ENCODE measurements at places on chromosomes 3 and 15.

- no peak for DNase-seq
Measured at GRCh38 chr3:128179484-128179819, 26.2 kb downstream of the EEFSEC start.

DNA sequence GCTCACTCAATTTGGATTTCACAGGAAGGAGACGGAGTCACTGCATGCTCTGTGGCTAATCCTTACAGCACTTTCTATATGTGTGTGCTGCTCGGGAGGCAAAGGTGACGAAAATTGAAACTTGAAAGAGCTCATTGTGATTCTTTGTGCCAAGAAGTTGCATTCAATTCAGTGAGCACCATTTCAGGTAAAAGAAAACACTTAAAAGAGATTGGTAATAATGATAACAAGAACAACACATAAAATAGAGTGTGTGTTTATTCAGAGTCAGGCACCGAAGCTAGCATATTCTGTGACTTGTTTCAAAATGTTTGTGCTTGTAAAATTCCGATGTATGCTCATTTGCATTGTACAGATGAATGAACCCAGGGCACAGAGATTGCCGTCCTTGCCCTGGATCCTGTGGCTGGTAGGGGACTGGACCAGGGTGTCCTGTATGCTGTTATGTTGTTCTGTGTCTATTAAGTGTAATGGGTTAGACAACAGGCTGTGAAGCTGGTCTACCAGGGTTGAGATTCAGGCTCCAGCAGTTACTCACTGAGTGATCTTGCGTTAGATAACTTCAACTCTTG lies 193.3 kb upstream of the PROK2 start:
- DNase-seq: no peak

GRCh38 chr3:50205413-50206276 lies 574 bp downstream of the SLC38A3 start:
- no peak for DNase-seq

DNA sequence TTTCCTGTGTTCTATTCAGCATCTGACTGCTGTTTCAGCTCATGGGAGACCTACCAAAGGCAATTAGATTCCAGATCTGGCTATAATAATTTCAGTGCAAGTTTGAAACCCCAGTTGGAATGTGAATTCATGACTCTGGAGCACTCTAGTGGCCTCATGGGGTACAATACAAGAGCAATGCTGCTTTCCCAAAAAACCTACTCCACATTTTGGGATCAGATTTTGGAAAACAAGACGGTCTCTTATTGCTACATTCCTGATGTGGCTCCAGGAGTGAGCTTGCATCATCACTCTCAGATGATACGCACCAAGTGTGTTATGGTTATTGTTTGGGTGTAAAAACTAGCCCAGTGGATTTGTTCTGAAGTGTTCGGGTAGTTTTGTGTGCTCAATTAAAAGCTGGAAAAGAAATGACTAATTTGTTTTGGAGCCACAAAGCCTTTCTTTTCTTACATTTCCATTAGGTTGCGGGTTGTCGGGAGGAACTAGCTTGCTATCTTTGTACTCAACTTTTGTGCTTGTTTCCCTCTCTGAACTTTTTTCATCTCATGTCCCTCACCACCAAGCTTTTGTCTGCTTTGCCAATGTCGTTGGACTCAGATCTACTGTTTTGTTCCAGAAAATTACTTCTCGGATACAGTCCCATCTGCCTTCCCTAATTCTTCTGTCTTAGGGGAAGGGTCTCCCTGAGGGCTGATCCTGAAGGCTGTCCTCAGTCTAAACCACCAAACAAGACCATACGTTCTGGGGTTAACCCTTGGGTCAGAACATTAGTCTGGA lies 272.1 kb downstream of the BBX start:
- no peak for DNase-seq

- peak; percentile 52 for DNase-seq
Measured at GRCh38 chr3:127734754-127735473, 62.2 kb downstream of the ABTB1 start.

- no peak for DNase-seq
Measured at GRCh38 chr3:9222956-9223639, 26.3 kb downstream of the SRGAP3 start.

DNA sequence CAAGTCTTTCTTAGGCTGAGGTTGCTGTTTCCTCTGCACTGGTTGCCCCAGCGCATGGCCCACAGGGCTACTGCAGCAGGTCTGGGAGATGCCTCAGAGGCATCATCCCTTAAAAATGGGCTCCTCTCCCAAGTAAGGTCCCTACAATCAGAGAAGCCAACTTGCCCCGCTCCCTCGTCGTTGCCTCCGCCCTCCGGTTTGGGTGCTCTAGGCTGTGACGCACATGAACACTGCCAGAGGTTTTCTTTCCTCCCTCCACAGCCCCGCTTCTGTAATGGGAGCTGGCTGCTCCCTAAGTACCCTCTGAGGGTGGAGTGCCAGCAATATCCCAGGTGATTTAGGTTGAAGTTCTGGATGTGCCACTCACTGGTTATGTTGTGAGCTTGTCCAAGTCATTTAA lies 14.0 kb downstream of the MAGEF1 start:
- no peak for DNase-seq

DNA sequence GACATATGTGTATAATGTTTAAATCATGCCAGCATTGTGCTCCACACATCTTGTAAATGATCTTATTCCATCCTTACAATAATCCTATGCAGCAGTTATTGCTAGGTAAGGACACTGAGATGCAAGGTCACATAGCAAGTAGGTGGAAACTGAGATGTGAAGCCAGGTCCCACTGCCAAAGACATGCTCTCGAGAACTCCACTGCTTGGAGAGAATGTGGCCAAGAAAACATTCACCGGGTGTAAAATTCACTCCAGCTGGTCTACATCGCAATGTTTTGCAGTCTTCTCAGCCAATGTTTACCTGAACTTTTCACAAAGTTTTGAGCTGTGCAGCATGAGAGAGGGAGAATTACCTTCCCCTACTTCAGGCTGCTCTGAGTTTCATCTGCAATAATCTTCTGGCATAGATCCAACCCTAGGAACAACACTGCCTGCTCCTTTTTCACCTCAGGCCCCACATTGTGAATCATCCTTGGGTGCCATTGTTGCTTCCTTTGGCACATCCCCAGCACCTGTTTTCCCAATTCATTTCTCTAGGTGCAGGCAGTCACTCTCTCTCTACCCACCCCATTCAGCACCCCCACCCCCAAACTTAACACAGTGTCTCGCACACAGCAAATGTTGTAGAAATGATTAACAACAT lies 53.5 kb upstream of the PRTG start:
- peak; percentile 37 for DNase-seq

DNA sequence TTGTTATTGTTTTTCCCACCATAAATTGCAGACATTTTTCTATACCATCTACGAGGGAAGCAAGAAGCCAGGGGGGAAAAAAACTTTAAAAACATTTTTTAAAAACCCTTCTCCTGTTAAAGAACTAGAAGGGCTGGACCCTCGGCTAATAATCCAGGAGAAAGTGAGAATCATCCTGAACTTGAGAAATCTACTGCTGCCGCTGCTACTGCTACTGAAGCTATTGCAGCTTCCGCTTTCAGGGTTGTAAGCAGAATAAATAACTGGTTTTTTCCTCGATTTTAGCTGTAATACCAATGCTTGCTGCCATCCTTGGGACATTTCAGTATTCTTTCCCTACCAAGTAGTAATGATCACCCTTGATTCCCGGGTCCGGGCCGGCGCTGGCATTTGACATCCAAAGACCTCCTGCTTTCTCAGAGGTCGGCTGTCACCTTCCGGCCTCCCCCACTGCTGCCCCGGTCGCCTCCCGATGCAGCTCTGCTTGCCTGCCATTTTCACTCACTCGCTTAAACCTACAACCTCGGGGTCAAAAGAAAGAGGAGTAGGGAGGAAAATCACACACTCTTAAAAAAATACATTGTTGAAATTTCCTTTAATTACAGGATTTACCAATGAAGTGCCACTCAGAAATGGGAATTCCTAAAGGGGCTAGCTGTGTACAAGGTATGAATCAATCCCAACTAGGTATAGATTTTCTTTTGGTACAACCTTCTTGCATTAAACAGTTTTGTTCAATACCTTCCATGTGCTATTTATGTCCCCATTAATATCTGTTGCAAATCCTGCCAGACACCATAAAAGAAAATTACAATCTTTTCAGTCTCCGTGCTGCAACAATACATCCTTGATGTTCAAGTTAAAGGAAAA lies 674 bp upstream of the MECOM start:
- peak; percentile 57 for DNase-seq
